ENCODE measurements at places on chromosomes 12 and 14.
A peak's percentile ranks its signal among the peaks of the same experiment; 100 is the strongest.

- no peaks in the 10 kb centered on the region for H3K4me1 ChIP-seq
- peaks cover 8% of the 10 kb centered on the region for H3K27me3 ChIP-seq
- no peak overlapping the region for H3K27ac ChIP-seq
- no peak overlapping the region for H3K4me3 ChIP-seq
- no peaks in the 10 kb centered on the region for H3K36me3 ChIP-seq
These were observed 122.7 kb downstream of the RGS6 start for GRCh38 chr14:72054911-72055310.

GRCh38 chr14:89624500-89625156 lies 207.6 kb upstream of the FOXN3 start:
- H3K36me3 ChIP-seq = no peaks in the 10 kb centered on the region
- DNase-seq = no peak
- no peak overlapping the region for H3K4me3 ChIP-seq
- H3K4me1 ChIP-seq = peaks cover 35% of the 10 kb centered on the region
- H3K27ac ChIP-seq = no peak overlapping the region
- H3K27me3 ChIP-seq = no peaks in the 10 kb centered on the region

DNA sequence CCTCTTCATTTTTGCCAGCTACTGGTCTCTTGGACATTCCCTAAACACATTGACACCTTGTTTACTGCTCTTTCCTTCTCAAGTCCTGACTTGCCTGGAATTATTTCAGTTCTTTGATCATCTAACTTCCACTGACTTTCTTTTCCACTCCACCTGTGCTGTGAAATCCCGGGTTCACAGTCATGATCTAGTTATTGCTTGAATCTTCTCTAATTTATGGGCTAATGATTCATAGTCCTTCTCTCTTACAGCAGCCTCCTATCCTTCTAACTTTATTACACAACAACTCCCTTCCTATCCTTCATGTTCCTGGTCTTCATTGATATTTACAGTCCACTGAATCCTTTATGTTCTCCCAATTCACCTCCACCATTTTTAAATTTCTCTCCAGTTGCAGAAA lies 260.1 kb downstream of the C12orf75 start:
- H3K36me3 ChIP-seq = no peaks in the 10 kb centered on the region
- H3K4me1 ChIP-seq = no peaks in the 10 kb centered on the region
- H3K27ac ChIP-seq = no peak overlapping the region
- no peaks in the 10 kb centered on the region for H3K27me3 ChIP-seq
- no peak for DNase-seq
- H3K4me3 ChIP-seq = no peak overlapping the region

DNA sequence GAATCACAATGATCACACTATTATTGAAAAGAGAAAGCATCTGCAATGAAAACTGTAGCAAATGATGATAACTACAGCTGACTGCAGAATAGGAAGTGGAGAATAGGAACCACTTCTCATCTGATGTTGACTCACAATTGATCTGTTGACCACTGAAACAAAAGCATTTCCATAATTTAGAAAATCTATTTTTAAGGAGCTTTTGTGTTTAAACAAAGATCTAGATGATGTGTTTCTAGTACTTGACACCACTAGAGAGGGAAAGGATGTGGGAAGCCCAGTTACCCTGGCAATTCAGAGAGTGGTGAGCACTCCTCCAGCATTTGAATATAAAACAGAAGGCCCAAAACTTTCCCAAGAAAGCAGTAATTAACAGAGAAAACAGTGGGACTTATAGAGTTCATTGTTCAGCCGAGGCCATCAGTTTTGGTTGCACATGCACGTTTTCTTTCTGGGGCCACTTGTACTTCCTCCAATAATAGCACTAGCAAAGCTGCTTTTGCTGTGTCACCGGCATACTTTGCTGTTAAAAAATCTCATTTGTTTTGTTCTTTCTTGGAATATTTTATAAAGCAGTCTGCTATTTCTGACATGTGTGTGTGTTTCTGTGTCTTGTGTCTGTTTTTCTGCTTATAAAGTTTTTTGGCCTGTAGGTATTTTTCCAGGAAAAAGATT lies 76.1 kb upstream of the HECTD1 start:
- no peaks in the 10 kb centered on the region for H3K36me3 ChIP-seq
- no peak for DNase-seq
- no peaks in the 10 kb centered on the region for H3K27me3 ChIP-seq
- H3K27ac ChIP-seq = no peak overlapping the region
- no peak overlapping the region for H3K4me3 ChIP-seq

DNA sequence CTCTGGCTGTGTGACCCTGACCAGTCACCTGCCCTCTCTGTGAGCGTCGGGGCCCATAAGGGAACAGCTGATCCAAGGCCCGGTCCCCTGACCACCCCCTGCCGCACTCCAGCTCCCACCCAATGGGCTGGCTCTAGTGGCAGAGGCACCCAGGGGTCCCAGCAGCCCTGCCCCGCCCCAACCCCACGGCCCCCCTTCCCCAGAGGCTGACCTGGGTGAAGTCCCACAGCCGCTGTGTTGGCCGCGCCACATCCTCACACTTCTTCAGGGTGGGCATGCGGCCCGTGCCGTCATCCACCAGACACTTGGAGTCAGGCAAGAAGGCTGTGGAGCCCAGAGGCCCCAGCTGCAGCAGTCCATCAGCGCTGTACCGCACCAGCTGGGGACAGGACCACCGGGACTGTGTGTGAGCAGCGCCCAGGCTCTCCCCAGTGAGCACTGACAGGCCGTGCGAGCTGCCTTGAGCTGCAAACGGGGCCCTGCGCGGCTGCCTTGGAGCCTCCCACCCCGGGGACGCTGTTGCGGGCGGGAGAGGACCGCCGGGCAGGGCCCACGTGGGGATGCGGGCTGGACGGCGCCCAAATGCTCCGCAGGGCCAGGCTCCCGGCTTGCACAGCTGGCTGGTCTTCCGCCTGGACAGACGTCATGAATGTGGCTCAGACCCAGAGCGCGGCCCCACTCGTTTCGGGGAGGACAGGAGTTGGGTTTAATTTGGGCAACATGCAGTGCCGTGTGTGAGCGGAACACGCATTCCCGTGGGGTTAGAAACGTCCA lies 53.5 kb downstream of the NOC4L start:
- H3K27ac ChIP-seq = no peak overlapping the region
- H3K36me3 ChIP-seq = no peaks in the 10 kb centered on the region
- no peaks in the 10 kb centered on the region for H3K4me1 ChIP-seq
- H3K27me3 ChIP-seq = no peaks in the 10 kb centered on the region

GRCh38 chr14:92022036-92022435 lies 17.8 kb downstream of the TRIP11 start:
- H3K4me1 ChIP-seq = no peaks in the 10 kb centered on the region
- no peak overlapping the region for H3K4me3 ChIP-seq
- peaks cover 26% of the 10 kb centered on the region for H3K36me3 ChIP-seq

GRCh38 chr12:89084751-89085150 lies 267.6 kb downstream of the DUSP6 start:
- H3K27me3 ChIP-seq = no peaks in the 10 kb centered on the region
- no peak overlapping the region for H3K4me3 ChIP-seq
- H3K27ac ChIP-seq = no peak overlapping the region

- no peak overlapping the region for H3K27ac ChIP-seq
- DNase-seq = no peak
- peaks cover 17% of the 10 kb centered on the region for H3K36me3 ChIP-seq
- H3K4me3 ChIP-seq = no peak overlapping the region
These were observed 14.4 kb downstream of the AREL1 start for GRCh38 chr14:74698465-74698864.

DNA sequence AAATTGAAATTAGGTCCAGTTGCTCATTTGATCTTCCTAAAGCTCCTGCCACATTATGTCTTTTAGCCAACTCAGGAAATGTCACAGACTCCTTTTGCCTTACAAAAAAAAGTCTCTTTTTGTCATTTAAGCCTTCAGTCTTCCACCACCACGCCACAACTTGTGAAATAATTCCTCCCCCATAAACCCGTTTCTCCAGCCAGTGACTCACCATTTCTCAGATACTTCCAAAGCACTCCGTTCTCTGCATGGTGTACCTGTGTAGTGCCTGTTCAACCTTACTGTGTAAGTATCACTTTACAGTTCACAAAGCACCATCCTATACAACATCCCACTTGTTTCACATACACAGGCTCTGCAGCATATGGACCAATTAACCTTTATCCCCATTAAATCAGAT lies 139.5 kb upstream of the AEBP2 start:
- no peak overlapping the region for H3K27ac ChIP-seq
- H3K36me3 ChIP-seq = no peaks in the 10 kb centered on the region
- H3K27me3 ChIP-seq = no peaks in the 10 kb centered on the region
- DNase-seq = no peak

DNA sequence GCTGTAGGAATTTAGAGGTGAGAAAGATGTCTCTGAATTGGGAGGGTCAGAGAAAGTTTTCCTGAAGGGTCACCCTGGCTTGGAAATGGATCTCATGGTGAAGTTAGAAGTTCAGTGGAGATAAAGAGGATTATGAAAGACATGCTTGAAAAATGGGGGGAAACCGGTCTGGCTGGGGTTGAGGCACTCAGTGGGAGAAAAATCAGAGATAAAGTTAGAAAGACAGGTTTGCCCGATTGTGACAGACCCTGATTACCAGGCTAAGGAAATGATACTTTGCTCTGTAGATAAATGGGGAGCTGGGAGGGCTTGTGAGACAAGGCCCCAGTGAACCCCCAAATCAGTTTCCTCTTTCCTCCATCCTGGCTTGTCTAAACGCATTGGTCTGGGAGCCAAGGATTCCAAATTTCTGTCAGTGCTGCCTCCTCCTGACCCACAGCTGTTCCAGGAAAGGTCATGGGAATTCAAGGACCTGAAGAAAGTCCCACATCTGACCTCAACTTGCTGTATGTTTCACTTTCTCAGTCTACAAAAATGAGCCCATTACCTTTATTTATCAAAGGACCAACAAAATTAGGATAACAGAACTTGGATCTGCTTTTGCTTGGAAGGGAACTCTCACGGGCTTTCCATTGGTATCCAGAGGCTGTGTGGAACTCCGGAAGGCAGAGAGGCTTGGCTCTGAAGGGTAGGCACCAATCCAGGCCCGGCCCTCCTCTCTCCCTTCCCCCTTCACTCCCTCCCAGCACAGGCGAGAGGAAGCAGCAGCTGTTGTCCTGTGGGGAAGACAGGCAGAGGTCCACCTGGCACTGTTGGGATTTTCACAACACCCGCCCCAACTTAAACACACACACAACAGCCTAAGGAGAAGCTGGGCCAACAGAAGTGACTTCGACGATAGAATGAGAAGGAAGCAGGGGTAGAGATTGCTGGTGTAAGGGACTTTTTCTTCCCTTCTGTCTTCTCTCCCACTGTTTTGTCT lies 3.4 kb upstream of the RNASE7 start:
- H3K4me3 ChIP-seq = no peak overlapping the region
- peaks cover 3% of the 10 kb centered on the region for H3K27me3 ChIP-seq
- no peak for DNase-seq
- no peaks in the 10 kb centered on the region for H3K4me1 ChIP-seq

DNA sequence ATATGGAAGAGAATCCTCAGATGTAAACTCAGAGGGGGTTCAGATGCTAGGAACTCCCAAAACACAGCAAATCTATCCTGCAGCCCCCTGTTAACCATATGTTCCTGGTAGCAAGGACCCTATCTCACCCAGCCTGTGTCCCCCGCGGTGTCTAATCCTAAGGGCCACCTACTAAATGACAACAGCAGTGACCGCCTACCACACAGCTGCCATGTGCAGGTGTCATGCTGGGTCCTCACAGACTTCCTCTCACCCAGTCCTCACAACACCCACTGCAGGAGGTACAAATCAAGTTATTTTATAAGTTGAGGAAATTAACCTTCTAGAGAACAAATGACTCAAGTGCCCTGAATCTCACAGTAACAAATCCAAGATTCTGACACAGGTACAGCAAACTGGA lies 73.9 kb downstream of the ITPK1 start:
- no peak overlapping the region for H3K4me3 ChIP-seq
- no peaks in the 10 kb centered on the region for H3K36me3 ChIP-seq
- DNase-seq = no peak
- H3K4me1 ChIP-seq = peaks cover 75% of the 10 kb centered on the region
- H3K27ac ChIP-seq = no peak overlapping the region
- no peaks in the 10 kb centered on the region for H3K27me3 ChIP-seq

GRCh38 chr12:109679501-109680263 lies 33.9 kb upstream of the FAM222A start:
- H3K4me1 ChIP-seq = no peaks in the 10 kb centered on the region
- H3K4me3 ChIP-seq = no peak overlapping the region
- H3K27me3 ChIP-seq = no peaks in the 10 kb centered on the region
- H3K36me3 ChIP-seq = no peaks in the 10 kb centered on the region
- no peak for DNase-seq

DNA sequence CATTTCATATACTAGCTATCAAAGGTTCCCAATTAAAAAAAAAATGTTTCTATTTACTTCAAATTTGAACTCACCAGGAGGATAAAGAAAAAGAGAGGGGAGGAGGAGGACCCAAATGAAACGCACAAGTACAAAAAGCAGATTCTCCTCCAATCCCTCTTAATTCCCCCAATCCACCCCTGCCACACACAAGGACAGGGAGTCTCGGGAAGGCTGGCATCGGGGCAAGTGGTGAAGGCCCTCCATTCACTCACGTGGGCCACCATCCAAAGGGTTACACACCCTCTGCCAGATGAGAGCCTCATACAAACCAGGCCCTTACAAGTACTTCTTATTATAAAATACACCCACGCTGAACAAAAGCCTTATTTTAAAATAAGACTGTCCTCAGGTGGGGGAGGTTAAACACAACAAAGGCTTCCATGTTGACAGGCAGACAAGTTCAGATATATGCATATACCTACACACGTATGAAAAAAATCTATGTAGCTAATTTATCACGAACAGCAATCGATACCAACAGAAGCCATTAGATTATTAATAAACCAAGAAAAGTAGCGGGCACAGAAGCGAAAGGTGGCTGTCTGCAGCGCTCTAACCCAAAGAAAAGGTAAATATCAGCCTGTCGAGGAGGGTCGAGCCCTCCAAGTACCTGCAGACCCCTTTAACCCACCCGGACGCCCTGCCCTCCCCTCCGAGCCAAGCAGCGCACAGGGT lies 1.5 kb downstream of the ATP2B1 start:
- no peaks in the 10 kb centered on the region for H3K27me3 ChIP-seq
- peak overlapping the region; percentile 88 for H3K27ac ChIP-seq
- H3K36me3 ChIP-seq = no peaks in the 10 kb centered on the region
- no peak for DNase-seq

DNA sequence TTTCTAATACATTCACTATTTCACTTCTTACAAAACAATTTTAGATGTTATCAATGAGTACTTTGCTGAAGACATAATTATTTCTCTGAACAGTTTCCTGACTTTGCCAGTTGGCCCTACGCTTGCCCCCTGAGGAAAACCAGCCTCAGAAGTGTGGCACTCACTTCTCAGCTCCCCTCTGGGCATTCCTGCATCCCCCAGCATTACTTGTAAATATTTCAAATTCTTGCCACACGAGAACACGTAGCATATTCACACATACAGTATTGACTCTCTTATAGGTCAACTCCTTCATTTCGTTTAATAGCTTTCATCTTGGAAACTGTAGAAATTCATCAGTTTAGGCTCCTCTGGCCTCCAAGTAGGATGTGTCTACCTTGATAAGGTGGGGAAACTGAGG lies 65.2 kb downstream of the OTX2 start:
- no peak overlapping the region for H3K27ac ChIP-seq

- no peaks in the 10 kb centered on the region for H3K36me3 ChIP-seq
- H3K27ac ChIP-seq = no peak overlapping the region
These were observed 47.6 kb downstream of the ADIPOR2 start for GRCh38 chr12:1738446-1738845.

GRCh38 chr14:59161561-59162175 lies 26.8 kb upstream of the DAAM1 start:
- H3K4me3 ChIP-seq = no peak overlapping the region
- peak; percentile 54 for DNase-seq
- H3K4me1 ChIP-seq = no peaks in the 10 kb centered on the region
- no peaks in the 10 kb centered on the region for H3K27me3 ChIP-seq
- H3K36me3 ChIP-seq = no peaks in the 10 kb centered on the region
- no peak overlapping the region for H3K27ac ChIP-seq

- H3K4me1 ChIP-seq = peaks cover 16% of the 10 kb centered on the region
- H3K4me3 ChIP-seq = no peak overlapping the region
These were observed 34.2 kb downstream of the AACS start for GRCh38 chr12:125099409-125099782.
